ENCODE measurements at places on chromosomes 2 and 18.

- DNase-seq: no peak
Measured at GRCh38 chr2:121947674-121948073, 192.2 kb downstream of the TSN start.

- no peak for DNase-seq
Measured at GRCh38 chr2:100073110-100073509, 69.3 kb downstream of the AFF3 start.

DNA sequence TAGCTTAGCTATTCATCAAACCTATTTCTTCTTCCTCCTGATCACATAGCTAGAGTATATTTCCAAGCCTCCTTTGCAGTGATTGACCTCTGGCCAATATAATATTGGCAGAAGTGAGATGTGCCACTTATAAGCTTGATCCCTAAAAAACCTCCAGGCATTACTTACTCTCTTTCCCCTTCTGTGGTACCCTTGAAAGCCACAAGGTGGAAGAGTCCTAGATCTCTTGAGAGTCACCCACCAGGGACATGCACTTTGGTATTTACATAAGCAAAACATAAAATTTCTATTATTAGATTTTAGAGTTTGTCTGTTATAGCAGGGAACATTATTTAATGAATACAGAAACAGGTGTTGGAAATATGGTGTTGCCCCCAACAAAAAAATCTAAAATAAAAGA, 112.0 kb downstream of the EXOC6B start:
- no peak for DNase-seq

GRCh38 chr18:11480692-11481091, 128.7 kb upstream of the SLC35G4 start:
- no peak for DNase-seq

DNA sequence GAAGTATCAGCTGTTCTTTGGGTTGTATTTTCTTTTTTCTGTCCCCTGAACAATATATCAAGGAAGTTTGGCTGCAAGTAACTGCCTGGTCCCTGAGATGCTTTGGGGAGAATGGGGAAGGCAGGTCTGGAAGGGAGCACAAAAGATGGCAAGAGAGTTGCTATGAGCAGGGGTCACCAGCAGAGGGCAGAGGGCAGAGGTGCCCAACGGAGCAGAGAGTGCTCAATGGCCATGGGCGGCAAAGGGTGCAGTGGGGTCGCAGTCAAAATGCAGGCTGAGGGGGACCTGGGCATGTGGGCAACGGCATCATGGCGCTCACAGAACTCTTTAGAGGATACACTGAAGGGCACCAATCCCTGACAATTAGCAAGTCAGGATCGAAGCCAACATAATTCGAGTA, 107.7 kb upstream of the ATP8B1 start:
- no peak for DNase-seq
